Esophagus squamous epithelium (tissue), 5 donors: ENCODE measurements at places on chromosomes 2 and 18.

GRCh38 chr18:65822826-65823225 lies 72.0 kb downstream of the CDH7 start:
- no peak for DNase-seq

DNA sequence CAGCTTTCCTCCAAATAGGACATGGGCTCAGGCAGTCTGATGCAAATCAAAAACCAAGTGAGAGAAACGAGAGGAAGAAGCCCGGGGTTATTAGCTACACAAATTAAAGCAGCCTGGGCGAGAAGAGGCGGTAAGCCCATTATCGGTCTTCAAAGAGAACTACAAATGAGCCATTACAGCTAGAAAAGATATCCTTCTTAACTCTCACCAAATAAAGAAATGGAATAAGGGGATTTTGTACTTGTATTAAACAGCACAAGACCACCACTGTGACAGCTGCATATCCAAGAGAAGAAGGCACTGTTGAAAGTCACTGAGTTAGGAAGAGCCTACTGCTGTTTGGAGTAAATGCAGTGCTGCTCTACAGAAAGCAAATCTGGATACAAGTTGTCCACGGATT lies 32.6 kb downstream of the STAT1 start:
- no peak for DNase-seq

GRCh38 chr18:77123320-77124231 lies 9.0 kb downstream of the MBP start:
- DNase-seq: no peak

- no peak for DNase-seq
Observed at GRCh38 chr18:79216176-79216575, 147.0 kb downstream of the ATP9B start.

GRCh38 chr2:215262741-215263362 lies 49.0 kb upstream of the ATIC start:
- no peak for DNase-seq

DNA sequence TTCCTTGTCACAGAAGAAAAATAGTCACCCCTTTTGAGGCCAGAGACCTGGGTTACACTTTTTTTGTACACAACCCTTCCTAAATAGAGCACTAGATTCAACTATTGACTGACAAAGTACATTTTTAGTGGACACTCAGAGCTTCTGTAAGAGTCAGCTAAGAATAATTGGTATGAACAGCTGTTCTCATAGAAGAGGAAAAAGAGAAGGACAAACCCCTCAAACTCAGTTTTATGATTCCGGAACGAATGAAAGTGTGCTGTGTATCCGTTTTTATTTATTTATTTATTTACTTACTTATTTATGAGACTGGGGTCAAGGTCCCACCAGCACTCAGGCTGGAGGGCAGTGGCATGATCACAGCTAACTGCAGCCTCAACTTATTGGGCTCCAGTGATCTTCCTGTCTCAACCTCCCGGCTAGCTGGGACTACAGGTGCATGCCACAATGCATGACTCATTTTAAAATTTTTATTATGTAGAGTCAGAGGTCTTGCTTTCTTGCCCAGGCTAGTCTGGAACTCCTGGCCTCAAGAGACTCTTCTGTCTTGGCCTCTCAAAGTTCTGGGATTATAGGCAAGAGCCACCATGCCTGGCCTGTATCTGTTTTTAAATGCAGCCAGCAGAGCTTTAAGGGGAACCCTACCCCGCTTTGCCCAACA lies 36.0 kb upstream of the FZD5 start:
- no peak for DNase-seq

- DNase-seq: no peak
Observed at GRCh38 chr2:134690629-134691215, 28.1 kb downstream of the TMEM163 start.

GRCh38 chr2:114684403-114684802 lies 242.0 kb downstream of the DPP10 start:
- DNase-seq: no peak

DNA sequence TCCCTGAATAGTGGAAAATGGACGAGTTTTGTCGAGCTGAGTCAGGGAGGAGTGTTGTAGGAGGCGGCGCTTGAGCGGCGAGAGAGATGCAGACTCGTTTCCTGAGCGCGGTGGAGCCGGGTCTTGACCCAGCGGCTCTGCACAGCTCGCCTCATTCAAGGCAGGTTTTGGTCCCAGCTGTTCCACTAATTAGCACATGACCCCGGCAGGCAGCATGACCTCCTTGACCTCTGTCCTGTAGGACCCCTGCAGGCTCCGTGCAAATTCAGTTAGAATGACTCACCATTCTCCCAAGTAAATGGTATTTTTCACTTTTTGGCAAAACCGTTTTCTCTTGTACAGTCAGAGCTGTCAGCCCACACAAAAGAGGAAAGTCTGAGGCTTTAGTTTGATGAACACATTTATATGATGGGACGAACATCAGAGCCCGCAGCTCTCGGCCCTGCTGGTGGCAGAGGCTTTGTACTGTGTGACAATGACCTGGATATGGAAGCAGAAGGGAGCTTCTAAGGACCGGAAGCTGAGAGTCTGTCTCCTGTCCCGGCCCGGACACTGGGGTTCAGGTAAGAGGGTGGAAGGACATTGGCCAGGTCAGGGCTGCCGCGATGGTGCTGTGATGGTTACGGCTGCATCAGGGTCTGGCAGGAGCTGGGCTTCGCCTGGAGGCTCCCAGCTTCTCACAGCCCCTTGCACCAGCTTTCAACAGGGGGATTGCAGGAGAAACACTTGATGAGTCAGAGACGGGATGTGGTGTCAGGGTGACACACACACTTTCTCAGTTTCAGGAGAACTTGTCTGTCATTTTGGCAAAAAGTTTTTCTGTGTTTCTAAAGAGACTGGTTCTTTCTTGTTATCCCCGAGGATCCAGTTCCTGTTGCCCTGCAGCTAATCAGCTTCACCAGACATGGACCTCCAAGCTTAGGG lies 29.9 kb upstream of the ALKAL2 start:
- DNase-seq: no peak

GRCh38 chr2:29922605-29923004 lies 1.2 kb upstream of the ALK start:
- DNase-seq: no peak

GRCh38 chr2:238449909-238450417 lies 23.2 kb downstream of the ASB1 start:
- DNase-seq: no peak

DNA sequence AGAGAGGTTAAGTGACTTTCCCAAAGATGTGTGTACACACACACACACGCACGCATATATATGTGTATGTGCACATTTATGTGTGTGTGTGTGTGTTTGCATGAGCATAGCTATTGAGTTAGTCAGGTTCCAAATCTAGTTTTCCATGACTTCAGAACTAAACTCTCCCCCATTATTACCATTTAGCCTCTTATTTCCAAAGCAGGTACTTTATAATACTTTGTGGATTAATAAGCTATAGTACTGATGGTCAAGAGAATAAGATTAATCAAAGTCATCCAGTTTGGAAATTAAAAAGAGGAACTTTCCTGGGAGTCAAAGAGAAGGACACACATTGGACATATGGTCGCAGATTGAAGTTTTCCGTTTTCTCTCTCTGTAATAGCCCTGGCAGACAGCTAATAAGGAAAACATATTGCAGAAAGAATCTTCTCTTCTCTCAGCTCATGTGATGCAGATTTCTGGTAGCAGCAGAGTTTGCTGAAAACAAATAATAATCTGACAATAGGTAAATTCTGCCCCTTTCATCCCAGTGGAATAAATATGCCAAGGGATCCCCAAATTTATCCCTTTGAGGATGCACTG lies 410.9 kb upstream of the TCF4 start:
- DNase-seq: no peak

- no peak for DNase-seq
Observed at GRCh38 chr2:162475661-162476060, 131.7 kb downstream of the GCA start.

DNA sequence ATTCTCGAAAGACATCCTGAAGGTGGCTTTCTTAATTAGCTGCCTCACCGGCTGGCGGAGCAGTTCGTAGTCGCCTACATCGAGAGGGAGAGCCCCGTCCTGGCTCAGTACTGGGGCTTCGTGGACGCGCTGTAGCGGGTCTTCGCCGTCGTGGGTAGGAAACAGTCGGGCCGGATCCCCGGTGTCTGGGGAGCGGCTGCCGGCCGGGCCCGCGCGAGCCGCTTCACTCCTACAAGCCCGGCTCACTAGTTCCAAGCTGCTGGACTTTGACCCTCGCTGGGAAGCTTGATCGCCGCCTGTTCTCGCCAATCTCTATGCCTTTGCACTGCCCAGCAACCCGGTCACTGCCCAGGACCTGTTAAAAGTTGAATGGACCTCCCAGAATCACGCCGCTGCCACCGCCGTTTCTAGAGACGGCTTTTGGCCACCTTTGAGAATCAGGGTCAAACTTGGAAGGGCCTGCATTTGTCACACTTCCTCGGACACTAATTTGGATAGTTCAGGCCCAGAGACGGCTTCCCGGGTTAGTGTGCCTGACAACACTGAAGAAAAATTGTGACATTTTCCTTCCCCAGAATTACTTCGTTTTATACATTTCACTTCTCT lies 41.4 kb upstream of the AKAIN1 start:
- no peak for DNase-seq

DNA sequence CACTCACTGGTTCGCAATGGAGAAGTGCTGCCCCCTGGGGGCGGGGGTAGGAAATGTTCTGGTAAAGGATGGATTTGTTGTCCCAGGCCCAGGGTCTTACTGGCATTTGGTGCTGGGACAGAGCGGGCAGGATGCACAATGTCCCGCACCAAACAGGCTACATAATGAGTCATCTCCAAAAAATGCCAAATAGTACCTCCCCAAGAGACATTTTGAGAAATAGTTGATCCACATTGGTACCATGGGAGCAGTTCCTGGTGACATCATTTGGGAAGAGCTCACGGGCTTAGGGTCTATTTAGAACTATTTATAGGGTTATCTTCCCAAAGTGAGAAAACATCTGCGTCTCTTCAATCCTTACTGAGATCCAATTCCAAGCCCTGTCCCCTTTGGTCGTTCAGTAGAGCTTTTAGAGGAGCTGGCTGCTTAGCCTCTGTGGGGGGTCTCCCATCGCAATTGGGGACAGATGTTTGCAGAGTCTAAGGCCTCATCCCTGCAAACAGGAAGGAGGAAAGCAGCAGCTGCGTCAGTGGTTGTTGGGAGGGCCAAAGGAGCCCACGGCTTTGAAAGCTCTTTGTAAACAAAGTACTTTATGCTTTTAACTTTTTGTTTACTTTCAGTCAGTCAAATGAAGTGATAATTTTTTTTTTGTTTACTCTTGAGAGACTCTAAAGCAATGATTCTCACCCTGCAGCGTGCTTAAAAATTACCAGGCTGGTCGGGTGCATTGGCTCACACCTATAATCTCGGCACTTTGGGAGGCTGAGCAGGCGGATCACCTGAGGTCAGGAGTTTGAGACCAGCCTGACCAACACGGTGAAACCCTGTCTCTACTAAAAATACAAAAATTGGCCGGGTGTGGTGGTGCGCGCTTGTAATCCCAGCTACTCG lies 49.3 kb downstream of the GREB1 start:
- no peak for DNase-seq

DNA sequence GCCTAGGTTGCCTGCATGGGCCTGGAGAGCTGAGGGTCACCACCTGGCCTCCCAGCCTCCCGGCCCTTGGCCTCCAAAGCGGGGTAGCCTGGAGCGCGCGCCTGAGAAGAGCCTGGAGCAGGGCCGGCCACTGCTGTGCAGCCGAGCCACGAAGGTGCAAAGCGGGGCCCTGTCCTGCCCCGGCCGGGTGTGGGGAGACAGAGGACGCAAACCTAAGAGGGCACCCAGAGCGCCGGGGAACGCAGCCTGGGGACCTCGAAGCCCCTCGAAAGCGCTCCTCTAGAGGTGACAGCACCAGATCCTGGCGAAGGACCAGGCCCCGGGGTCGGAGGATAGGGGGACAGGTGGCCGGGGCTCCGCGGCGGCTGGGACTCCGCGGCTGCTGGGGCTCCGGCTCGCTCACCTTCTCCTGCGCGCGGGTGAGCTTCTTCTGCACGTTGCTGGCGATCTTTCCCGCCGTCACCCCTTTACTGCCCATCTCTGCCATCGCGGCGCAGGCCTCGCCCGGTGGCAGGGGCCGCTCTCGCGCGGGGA lies 430 bp downstream of the BIN1 start:
- no peak for DNase-seq

GRCh38 chr2:198327526-198327925 lies 523.1 kb downstream of the PLCL1 start:
- DNase-seq: no peak

DNA sequence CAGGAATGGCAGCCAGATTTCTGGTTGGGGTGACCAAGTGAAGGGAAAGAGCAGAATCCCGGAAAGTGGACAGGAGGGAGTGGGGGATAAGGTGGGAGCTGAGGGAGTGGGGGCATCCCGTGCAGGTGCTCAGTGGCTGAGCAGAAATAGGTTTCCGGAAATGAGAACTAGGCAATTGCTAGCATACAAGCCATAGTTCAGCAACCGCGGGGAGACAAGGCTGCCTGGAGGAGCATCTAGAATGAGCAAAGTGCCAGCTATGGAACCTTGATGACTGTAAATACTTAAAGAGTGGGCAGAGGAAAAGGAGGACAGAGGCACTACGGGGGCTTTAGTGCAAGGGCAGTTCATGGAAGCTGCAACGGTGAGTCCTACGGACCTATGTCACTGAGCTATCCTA lies 220.2 kb downstream of the BCL11A start:
- DNase-seq: no peak

GRCh38 chr2:166167449-166167848 lies 39.6 kb upstream of the SCN1A start:
- DNase-seq: no peak

GRCh38 chr2:230913406-230914143 lies 11.5 kb downstream of the GPR55 start:
- no peak for DNase-seq
